Fibroblast of skin of scalp (primary cell): ENCODE measurements at places on chromosomes 5 and 9.

GRCh38 chr9:20513126-20513913 lies 109.0 kb downstream of the MLLT3 start:
- DNase-seq = no peak

GRCh38 chr9:104743376-104743985 lies 4.0 kb upstream of the NIPSNAP3A start:
- DNase-seq = peak; percentile 75

DNA sequence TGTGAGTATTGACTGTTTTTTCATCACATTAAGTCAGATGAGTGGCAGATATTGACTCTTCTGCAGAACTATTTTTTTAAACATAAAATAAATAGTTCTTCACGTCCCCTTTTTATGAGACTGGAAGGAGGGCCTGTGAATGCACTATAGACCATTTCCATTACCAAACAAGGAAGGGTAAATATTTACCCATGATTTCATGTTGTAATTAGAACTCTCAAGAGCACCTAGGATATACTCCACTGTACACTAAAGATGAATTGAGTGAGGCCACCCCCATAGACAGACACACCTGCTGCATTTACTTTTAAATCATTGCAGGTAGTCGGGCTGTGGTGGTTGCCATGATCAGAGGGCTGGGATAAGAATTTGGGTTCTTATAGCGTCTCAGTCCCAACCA lies 22.6 kb downstream of the SLC36A1 start:
- no peak for DNase-seq

DNA sequence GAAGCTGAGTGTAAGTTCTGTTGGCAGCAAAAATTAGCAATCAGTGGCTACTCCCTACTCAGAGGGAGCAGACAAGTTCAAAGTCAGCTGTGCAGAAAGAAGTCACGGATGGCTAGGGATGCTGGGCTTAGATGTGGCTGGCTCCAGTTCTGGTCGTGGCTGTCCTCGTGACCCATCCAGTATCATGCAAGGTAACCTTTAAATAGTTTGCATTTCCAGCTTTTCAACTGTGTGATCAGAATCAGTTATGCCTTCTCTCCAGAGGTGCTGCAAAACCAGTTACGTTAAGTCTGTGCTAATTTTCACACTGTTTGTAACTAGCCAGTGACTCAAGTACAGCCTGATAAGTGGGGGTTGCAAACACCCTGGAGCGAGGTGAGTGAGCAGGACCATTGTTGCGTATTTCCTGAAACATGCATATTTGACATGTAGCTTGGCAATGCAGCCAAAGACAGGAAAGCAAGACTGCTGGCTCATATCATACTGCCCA lies 302.4 kb downstream of the ATPSCKMT start:
- DNase-seq = no peak

GRCh38 chr5:158992037-158992740 lies 107.5 kb downstream of the EBF1 start:
- DNase-seq = peak; percentile 70

DNA sequence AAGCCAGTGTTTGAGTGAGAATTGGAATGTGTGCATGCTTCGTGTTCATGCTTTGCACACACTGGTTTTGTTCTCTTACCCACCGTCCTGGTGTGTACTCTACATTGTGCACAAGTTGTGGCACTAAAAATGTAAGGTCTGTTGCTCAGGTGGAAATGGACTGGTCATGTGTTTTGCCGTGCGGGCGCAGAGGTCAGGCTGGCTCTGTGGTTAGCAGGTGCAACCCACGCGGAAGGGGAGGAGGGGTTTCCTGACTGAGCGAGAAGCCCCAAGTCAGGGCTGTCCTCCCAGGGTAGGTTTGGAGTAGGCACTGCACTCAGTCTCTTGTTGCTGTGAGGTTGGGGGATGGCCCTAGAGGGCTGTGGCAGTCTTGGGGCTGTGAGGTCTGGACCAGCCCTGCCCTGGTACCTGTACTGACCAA lies 86.6 kb downstream of the EHMT1 start:
- no peak for DNase-seq

- no peak for DNase-seq
These were observed 90.1 kb downstream of the THBS4 start for GRCh38 chr5:80125022-80125961.

DNA sequence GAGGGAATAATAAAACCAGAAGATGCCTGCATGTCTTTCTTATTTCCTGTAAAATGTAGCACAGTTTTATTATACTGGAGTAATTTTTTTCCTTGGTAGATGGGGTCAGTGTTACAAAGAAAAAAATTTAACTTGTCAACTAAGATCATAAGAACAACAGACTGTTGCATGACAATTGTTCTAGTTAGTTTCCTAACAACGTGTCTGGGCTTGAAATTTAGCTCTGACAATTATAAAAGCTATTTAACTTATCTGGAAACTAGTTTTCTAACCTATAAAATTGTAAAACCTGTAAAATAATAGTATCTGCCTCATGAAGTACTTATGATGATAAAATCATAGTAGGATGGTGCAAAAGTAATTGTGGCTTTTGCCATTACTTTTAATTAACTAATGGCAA lies 4.9 kb downstream of the SHOC1 start:
- DNase-seq = no peak

DNA sequence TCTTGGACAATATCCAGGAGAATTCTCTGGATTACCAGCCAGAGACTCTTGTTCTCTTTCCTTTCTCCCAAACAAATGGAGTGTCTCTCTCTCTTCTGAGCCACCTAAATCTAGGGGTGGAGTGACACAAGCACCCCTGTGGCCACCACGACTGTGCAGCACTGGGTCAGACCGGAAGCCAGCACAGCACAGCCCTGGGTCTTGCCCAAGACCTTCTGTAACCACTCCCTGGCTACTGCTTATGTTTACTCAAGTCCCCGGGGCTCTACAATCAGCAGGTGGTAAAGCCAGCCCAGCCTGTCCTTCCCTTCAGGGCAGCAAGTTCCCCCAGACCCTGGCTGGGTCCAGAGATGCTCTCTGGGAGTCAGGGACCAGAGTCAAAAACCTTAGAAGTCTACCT lies 110.0 kb upstream of the TUT7 start:
- no peak for DNase-seq

DNA sequence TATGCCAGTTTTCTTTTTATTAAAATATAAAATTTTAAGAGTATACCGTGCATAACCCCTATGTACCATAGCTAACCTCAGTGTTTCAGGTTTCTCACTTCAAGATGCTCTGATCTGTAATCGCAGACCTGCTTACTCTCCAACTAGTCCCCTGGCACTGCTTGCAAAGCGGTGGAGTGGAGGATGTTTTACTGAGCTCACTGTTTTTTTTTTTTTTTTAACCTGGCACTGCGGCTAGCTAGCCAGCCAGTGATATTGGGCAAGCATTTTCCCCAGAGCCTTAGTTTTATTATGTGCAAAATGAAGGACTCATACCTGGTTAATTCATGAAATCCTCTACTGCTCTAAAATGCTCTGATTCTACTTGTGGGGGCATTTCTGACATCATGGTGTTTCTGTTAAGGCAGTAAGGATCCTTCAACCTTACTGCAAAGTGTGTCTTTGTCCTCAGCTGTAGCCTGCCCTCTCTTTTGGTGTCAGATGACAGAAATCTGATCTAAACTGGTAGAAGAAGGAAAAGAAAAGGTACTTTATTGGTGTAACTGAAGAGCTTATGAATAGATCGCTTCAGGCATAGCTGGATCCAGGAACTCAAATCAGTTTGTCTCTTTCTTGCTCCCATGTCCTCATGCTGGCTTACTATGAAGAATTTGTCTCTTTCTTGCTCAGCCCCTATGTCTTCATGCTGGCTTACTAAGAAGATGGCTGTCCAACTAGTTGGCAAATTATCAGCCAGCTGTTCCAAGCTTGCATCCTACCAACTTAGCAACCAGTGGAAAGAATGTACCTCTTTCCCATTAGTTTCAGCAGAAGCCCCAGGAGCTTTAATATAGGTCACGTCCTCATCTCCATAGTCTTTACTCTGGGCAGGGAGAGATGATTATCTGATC lies 59.8 kb downstream of the DOCK2 start:
- DNase-seq = peak; percentile 58

DNA sequence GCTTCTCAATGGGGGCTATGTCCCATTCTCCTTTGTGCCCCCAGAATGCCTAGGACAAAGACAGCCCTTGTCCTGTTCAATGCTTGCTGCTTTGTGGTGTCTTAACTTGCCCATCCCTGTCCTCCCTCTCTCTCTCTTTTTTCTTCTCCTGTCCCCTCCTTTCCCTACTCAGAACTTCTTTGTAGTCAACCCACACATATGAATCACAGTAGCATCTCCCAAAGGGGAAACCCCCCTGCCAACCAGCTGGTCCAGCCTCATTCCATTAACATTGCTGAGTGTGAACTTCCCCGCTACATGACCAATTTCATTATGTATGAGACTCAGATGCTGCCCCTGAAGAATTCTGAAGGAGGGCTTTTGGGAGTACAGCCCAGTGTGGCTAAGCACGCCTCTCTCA lies 408.3 kb downstream of the ENC1 start:
- DNase-seq = peak; percentile 97

- no peak for DNase-seq
These were observed 109.2 kb upstream of the SHB start for GRCh38 chr9:38178237-38178636.

- no peak for DNase-seq
These were observed 69.7 kb downstream of the ARHGAP26 start for GRCh38 chr5:142839711-142840346.

DNA sequence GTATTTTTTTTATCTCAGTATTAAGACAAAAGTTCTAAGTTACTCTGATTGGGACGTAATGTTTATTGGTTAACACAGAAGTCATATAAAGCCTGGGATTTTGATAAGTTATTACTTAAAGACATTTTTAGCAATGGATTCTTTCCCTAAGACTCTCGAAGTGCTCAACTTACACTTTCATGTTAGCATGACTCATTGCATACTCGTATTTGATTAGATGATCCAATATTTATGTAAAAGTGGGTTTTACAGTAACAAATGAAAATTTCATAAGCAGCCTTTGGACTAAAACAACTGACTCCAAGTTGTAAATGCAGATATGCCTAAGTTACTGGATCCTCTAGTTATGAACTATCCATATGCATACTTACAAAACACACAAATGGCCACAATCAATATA lies 567.7 kb upstream of the NUDT12 start:
- no peak for DNase-seq

- no peak for DNase-seq
These were observed 239.1 kb downstream of the ELAVL2 start for GRCh38 chr9:23586906-23587305.

DNA sequence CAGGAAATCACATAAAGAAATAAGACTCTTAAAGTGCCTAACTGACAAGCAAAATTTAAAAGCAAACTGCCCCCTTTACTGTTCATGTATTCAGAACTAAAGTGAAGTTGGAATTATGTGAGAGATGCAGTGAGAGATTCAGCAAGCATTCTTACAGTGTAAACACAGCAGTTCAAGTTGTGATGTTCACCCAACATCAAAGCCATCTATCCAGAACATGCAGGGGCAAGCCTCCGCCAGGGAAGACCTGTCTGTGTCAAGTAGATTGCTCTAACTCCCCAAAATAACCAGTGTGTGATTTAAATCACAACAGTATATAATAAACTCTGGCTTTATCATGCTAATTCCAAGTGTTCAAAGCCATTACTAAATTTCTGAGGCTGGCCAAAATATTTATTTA lies 233.3 kb downstream of the BNC2 start:
- DNase-seq = no peak

GRCh38 chr9:136275655-136276429 lies 28.1 kb downstream of the CCDC187 start:
- no peak for DNase-seq

DNA sequence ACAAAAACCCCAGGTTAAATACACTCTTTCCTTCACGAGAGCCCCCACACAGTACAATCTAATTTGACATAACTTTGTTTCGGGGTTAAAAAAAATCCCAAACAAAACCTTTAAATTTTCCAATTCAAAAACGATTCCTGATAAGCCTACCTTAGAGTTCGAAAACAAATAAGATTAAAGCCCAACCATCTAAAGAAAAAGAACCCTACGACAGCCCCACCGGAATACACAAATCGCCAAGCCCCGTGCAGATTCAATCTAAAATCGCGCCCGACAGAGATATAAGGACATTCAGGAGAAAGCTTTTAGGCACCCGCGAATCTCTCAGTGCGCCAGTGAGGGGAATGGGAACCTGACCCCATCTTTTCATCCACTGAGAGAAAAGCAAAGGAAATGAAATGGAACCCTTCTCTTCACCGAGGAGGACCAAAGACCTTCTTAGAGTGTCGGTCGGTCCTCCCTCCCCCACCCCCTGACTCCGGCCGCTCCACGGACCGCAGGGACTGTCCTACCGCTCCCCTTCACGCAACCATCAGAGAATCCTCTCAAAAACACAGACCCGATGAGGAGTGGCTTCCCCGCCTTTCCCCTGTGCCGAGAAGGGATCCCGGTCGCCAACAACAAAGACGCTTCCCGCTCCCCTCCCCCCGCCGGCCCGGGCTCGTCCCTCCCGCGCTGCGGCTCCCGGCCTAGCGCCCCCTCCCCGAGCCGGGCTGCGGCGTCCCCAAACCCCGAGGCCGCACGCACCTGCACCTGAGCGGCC lies 925 bp downstream of the ABHD17B start:
- peak; percentile 35 for DNase-seq
